ENCODE measurements at places on chromosomes 4 and X. TPM values are rescaled to one million over a fixed set of nuclear protein-coding genes. Genes with fewer than 3 reads are reported as not detected.

The DKK2 gene
- 0.14 TPM for total RNA-seq

The FAAH2 gene
- 1.5 TPM for total RNA-seq

The FAM184B gene
- total RNA-seq = not detected

The HSD17B13 gene
- total RNA-seq = 0.14 TPM

The CXorf65 gene
- total RNA-seq = not detected

The STATH gene
- not detected for total RNA-seq

The HERC3 gene
- total RNA-seq = 6.4 TPM

The UGT2B7 gene
- total RNA-seq = not detected

The RIPPLY1 gene
- not detected for total RNA-seq

The TMEM156 gene
- 2.2 TPM for total RNA-seq

The REPS2 gene
- total RNA-seq = 40.0 TPM

DNA sequence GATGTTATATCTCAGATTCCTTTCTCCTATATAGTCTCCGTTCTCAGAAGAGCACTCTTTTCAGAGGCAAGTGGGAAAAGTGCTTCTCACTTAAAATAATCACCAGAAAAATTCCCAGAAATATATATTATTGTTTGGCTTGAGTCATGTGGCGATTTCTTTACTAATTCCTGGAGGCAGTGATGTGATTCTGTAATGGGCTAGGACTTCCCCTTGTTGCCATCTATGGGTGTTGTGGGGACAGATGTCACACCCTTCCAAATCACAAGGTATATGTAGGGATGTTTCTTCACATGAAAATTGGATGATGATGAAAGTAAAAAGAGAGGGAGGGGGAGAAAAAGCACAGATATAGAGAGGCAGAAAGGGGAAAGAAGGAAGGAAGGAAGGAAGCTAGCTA lies 553.4 kb downstream of the PPP4R3C start:
- DNase-seq = no peak
- no peaks in the 10 kb centered on the region for H3K4me1 ChIP-seq
- H3K27ac ChIP-seq = no peak overlapping the region
- H3K4me3 ChIP-seq = no peak overlapping the region

DNA sequence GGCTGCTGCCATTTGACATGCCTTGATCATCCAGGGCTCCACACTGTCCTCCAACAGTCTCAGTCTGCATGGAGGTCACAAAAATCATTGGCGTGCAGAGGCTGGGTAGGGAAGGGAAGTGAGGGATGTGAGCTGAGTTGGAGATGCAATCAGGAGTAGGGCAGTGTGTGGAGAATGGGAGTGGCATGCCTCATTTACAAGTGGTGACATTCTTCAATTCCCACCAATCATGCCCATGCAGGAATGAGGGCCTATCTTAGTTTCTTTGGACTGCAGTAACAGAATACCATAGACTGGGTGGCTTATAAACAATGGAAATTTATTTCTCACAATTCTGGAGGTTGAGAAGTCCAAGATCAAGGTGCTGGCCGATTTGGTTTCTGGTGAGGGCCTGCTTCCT lies 94.9 kb upstream of the PJA1 start:
- no peak overlapping the region for H3K27ac ChIP-seq
- DNase-seq = no peak
- H3K36me3 ChIP-seq = no peaks in the 10 kb centered on the region
- H3K4me3 ChIP-seq = no peak overlapping the region
- no peaks in the 10 kb centered on the region for H3K4me1 ChIP-seq

GRCh38 chrX:2463973-2464676 lies 36.7 kb downstream of the DHRSX start:
- H3K4me3 ChIP-seq = no peak overlapping the region
- no peak overlapping the region for H3K27ac ChIP-seq
- no peak for DNase-seq
- no peaks in the 10 kb centered on the region for H3K36me3 ChIP-seq
- no peaks in the 10 kb centered on the region for H3K4me1 ChIP-seq
- H3K27me3 ChIP-seq = no peaks in the 10 kb centered on the region

DNA sequence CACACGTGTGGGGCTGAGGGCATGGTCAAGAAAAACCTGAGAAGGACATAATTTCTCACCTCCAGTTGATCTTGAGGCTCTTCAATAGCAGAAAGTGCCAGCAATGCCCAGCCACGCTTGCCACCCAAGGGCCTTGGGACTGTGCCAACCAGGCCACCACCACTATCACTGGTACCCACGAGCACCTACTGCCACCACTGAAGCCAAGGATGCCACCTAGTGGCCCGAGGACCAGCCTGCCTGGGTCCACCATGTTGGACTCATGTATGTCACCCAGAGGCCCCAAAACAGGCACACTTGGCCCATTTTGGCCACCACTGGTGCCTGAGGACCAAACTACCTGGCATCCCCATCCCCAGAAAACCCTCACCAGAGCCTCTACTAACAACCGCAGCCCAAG lies 191.8 kb downstream of the ADAM29 start:
- H3K4me1 ChIP-seq = no peaks in the 10 kb centered on the region
- H3K36me3 ChIP-seq = no peaks in the 10 kb centered on the region
- no peak for DNase-seq
- H3K27me3 ChIP-seq = no peaks in the 10 kb centered on the region

DNA sequence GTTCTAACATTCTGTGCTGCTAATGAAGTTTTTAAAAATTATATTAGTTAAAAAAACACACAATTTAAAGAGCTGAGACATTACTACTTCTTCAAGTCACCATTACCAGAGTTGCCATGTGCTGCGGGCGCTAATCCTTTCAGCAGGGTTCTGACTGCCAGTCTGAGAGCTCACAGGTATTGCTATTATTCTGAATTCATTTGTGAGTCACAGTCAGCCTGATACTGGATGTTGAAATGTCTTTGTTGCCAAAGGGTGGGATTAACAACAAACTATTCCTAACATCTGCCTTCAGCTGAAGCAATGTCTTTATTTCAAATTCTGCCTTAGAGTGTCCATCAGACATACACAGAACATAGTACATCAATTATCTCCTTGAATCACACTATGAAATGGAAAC lies 197.1 kb upstream of the FGF13 start:
- no peak for DNase-seq
- H3K27me3 ChIP-seq = no peaks in the 10 kb centered on the region
- no peaks in the 10 kb centered on the region for H3K4me1 ChIP-seq
- no peaks in the 10 kb centered on the region for H3K36me3 ChIP-seq
- no peak overlapping the region for H3K27ac ChIP-seq

GRCh38 chr4:109826719-109827118 lies 1.1 kb upstream of the RRH start:
- no peaks in the 10 kb centered on the region for H3K4me1 ChIP-seq
- no peak for DNase-seq
- no peak overlapping the region for H3K4me3 ChIP-seq

DNA sequence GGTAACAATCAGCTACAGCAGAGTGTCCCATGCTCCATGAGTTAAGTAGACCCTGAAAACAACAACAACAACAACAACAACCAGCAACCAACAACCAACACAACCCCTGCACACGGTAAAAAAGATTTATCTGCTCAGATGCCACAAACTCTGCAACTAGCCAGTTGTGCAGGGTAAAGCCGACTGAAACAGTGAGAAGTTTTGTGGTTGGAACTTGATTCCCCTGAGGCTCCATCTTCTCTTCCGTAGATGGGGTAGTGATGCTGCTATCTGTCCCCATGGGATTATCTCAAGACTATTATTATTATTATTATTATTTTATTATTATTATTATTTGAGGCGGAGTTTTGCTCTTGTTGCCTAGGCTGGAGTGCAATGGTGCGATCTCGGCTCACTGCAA lies 50.6 kb upstream of the RAPGEF2 start:
- no peak for DNase-seq
- H3K27ac ChIP-seq = no peak overlapping the region
- peaks cover 7% of the 10 kb centered on the region for H3K4me1 ChIP-seq
- H3K4me3 ChIP-seq = no peak overlapping the region
- H3K36me3 ChIP-seq = no peaks in the 10 kb centered on the region
- H3K27me3 ChIP-seq = peaks cover 17% of the 10 kb centered on the region

GRCh38 chrX:152177052-152177451 lies 38.7 kb upstream of the MAGEA10 start:
- H3K4me1 ChIP-seq = no peaks in the 10 kb centered on the region
- no peak for DNase-seq
- H3K4me3 ChIP-seq = no peak overlapping the region
- no peaks in the 10 kb centered on the region for H3K36me3 ChIP-seq

DNA sequence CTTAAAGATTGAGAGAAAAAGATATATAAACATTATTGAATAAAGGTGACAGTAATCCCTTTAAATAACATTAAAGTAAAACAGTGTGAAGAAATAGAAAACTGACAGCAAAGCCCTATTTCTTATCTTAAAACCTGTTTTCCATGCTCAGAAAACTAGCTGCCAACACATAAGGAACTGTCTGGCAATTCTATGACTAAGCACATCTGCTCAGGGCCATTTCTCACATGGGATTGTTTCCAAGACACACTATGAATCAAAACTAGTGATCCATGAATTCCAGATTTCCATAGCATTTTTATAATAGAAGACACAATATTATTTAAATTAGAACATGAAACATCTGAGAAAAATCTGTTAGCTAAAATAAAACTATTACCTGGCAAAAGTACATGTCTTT lies 113.4 kb downstream of the SCLT1 start:
- DNase-seq = peak; percentile 43
- no peaks in the 10 kb centered on the region for H3K4me1 ChIP-seq
- no peak overlapping the region for H3K4me3 ChIP-seq
- H3K27ac ChIP-seq = no peak overlapping the region
- H3K27me3 ChIP-seq = no peaks in the 10 kb centered on the region
- H3K36me3 ChIP-seq = no peaks in the 10 kb centered on the region

DNA sequence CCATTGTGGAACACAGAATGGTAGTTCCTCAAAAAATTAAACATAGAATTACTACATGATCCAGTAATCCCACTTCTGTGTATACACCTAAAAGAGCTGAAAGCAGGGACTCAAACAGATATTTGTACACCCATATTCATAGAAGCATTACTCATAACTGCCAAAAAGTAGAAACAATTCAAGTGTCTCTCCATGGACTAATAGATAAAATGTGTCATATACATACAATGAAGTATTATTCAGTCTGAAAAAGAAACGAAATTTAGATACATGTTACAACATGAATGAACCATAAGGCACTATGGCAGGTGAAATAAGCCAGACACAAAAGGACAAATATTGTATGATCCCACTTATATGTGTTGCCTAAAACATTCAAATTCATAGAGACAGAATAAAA lies 145.1 kb downstream of the ANTXR2 start:
- no peak overlapping the region for H3K4me3 ChIP-seq
- no peak for DNase-seq
- H3K27ac ChIP-seq = no peak overlapping the region
- no peaks in the 10 kb centered on the region for H3K36me3 ChIP-seq
- H3K27me3 ChIP-seq = no peaks in the 10 kb centered on the region
- H3K4me1 ChIP-seq = no peaks in the 10 kb centered on the region

- no peaks in the 10 kb centered on the region for H3K4me1 ChIP-seq
- no peak for DNase-seq
- no peaks in the 10 kb centered on the region for H3K27me3 ChIP-seq
- H3K36me3 ChIP-seq = no peaks in the 10 kb centered on the region
Measured at GRCh38 chr4:182174979-182175378, 68.2 kb upstream of the TENM3 start.

Measured in adrenal gland (tissue), 19 donors.